Cardiac atrium fibroblast (primary cell): ENCODE measurements at places on chromosomes 12 and 14. TPM values are rescaled to one million over a fixed set of nuclear protein-coding genes. Genes with fewer than 3 reads are reported as not detected.

The TMEM119 gene
- 1.3 TPM in 1 of 2 replicates, not detected in the other for total RNA-seq

The LBHD2 gene
- total RNA-seq: not detected in 2 replicates

The SERPINA1 gene
- total RNA-seq: not detected in 2 replicates

The ANG gene
- total RNA-seq: 19.0 and 24.7 TPM in 2 replicates

The PHLDA1 gene
- 84.7 and 125 TPM in 2 replicates for total RNA-seq

The CLEC1B gene
- not detected in 2 replicates for total RNA-seq

The ADCY4 gene
- total RNA-seq: 1.8 and 2.3 TPM in 2 replicates

The KRT72 gene
- total RNA-seq: not detected in 2 replicates
